ENCODE measurements at places on chromosomes 6 and 20. TPM values are rescaled to one million over a fixed set of nuclear protein-coding genes. Genes with fewer than 3 reads are reported as not detected.

DNA sequence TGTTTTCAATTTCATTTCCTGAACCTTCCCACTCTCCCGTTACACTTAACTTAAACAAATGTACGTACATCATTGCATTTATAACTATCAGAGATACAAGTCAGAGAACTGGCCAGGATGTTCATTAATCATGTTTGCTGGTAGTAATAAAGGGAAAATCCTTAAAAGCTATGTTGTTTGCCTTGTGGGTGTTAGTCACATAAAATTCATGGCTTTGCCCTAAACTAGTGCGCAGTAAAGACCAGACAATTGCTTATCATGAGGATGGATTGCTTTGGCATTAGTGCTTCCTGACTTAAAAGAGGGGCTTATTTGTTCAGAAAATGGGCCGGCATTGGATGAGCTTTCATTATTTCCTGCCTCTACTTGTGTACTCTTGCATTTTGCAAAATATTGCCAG is 1037.3 kb upstream of the FLRT3 start:
- H3K36me3 ChIP-seq = no peaks in the 10 kb centered on the region
- no peak overlapping the region for H3K27ac ChIP-seq
- DNase-seq = no peak
- no peaks in the 10 kb centered on the region for H3K4me1 ChIP-seq
- H3K4me3 ChIP-seq = no peak overlapping the region
- H3K27me3 ChIP-seq = no peaks in the 10 kb centered on the region

CYP39A1 gene
- total RNA-seq = 2.9 TPM

DNA sequence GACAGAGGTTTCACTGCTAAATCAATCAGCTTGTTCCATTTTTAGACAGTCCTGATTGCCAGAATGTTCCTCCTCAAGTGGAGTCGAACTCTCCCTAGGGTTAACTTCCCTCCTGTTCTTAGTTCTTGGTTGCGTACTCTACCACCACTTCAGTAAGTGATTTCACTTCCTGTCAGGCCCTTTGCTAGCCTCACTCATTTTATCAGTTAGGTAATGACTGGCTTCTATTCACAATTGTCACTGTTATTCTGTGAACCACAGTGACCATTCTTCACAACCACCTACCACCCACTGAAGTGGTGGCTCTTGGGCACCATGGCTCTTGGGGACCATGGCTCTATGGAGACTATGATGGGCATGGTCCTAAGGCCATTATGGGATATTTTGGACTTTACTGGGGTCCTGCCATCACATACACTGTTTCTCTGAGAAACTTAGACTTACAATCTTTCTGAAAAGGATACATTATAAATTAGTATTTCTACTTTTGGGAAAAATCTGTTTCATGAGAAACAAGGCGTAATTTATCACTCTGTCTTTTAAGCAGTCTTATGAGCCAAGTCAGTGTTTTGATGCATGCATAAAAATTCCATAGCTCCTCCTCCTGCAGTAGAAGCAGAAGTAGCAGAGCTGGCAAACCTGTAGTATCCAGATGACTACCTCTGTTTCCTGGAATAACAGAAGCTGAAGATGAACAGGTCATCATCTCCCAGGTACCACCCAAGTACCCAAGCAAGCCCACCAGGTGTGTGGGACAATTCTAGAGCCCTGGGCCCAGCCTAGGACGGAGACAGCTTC is 66.3 kb downstream of the ATXN1 start:
- DNase-seq = no peak
- H3K4me3 ChIP-seq = no peak overlapping the region
- H3K27ac ChIP-seq = no peak overlapping the region
- H3K27me3 ChIP-seq = no peaks in the 10 kb centered on the region
- H3K4me1 ChIP-seq = peaks cover under 1% of the 10 kb centered on the region

PRSS16 gene
- total RNA-seq = 0.09 TPM

TPD52L2 gene
- total RNA-seq = 48.9 TPM

GRCh38 chr6:130752267-130752666 is 74.9 kb upstream of the SMLR1 start:
- no peaks in the 10 kb centered on the region for H3K4me1 ChIP-seq
- H3K4me3 ChIP-seq = no peak overlapping the region
- no peak for DNase-seq
- H3K27ac ChIP-seq = no peak overlapping the region
- H3K27me3 ChIP-seq = no peaks in the 10 kb centered on the region

ACOT13 gene
- total RNA-seq = 21.0 TPM

OXT gene
- total RNA-seq = 0.66 TPM
